Sciatic nerve (tissue), 2 donors: ENCODE measurements at places on chromosomes 2 and 18. TPM values are rescaled to one million over a fixed set of nuclear protein-coding genes. Genes with fewer than 3 reads are reported as not detected.

DNA sequence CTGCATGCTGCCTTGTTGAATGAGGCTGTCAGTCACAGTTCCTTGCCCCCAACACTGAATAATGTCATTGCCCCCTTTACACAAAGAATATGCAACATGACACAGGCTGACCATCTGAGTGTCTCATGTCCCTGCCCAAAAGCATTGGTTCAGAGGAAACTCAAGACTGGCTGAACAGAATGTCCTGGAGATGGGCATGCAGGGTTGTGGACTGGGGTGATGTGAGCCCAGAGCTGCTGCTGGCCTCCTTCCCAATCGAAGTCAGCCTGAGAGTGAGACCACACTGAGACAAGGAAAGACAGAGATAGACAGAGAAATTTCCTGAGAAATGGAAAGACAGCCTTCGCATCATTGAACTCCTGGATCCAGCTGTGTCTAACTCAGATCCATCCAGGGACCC lies 110.1 kb downstream of the PID1 start:
- DNase-seq, result no peak

Gene TEX44
- total RNA-seq, result not detected

GRCh38 chr2:216082805-216083204 lies 1.1 kb downstream of the TMEM169 start:
- DNase-seq, result no peak

Gene AFG3L2
- total RNA-seq, result 38.8 TPM

Gene SP5
- total RNA-seq, result 2.4 TPM

GRCh38 chr18:39681061-39681460 lies 2115.5 kb upstream of the CELF4 start:
- DNase-seq, result no peak

DNA sequence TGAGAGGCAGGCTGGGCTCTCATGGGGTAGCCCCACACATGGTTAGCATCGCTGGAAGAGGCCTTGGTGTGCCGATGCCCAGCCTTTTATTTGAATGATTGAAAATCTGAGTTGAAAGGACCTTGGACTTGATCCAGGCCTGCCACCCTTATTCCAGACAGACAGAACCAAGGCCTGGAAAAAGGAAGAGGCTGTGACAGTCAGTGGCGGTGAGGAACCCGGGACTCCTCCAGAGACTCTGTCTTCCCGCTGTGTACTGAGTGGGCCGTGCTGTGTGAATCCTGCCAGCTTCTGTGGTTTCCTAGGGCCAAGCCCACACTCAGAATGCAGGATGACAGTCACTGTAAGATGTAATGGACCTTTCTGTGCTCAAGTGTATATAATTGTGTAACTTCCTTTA lies 218.5 kb downstream of the LDLRAD4 start:
- DNase-seq, result no peak

DNA sequence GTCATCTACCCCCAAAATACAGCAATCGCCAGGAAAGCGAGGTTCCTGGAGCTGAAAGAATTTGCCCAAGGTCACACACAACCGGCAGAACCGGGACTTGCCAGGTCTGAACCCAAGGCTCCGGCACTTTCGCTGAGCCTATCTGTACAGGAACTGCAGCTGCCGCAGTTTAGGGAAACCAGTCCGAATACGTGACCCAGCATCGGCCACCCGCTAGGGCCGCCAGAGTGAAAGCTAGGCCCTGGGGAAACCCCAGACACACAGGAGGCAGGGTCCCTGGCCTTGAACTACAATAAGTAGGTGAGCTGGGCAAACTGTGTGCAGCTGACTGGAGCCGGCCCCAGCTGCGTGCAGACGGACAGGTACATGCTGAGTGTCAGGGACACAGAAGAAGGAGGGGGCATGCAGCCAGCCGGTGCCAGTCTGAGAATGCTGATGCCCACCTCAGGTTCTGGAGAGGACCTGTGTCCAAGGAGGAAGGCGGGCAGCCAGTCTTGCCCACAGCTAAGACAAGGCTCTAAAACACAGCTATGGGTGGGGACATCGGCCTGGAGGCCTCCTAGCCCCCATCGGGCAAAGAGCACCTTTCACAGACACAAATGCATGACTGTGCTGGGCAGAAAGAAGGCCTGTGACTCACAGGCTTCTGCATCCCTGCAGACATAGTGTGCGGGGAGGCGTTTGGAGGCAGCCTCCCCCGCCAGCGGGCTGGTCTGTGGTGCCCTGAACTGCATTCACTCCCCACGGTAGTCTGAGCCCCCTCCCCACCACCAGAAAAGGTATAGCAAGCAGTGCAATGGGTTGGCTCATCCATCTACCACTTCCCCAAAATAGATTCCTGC lies 107.4 kb upstream of the ID2 start:
- peak; percentile 53 for DNase-seq

- no peak for DNase-seq
Observed at GRCh38 chr2:134327367-134327766, 73.5 kb downstream of the MGAT5 start.

DNA sequence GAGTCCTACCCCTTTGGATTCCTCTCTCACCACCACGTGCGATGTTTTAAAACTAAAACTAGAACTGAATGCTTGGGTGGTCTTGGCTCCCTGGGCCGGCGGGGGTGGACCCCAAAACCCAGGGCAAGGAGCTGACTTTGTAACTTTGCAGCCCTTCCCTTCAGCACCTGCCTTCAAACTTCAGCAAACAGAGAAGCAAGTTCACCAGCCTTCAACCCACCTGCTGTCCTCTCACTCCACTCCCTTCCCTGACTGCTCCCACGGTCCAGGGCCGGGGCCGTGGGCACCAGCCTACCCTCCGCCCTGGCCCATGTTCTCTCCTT lies 54.5 kb downstream of the COL6A3 start:
- no peak for DNase-seq
